ENCODE measurements at places on chromosomes 1 and 21.

- DNase-seq = peak; percentile 26
These were observed 38.4 kb upstream of the FOXO6 start for GRCh38 chr1:41322835-41323234.

- no peak for DNase-seq
These were observed 2.6 kb downstream of the HECTD3 start for GRCh38 chr1:45008516-45008915.

DNA sequence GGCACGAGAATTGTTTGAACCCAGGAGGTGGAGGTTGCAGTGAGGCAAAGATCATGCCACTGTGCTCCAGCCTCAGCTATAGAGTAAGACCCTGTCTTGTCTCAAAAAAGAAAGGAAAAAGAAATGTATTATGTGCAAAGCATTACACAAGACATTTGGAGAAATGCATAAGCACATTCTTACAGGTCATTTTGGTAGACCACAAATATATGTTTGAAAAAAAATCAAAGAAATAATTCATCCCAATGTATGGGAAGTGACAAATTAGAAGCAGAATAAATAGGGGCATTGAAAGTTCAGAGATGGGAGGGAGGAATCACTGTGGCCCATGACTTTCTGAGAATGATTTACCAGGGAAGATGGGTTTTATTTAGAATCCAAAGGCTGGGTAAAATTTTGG lies 283.5 kb upstream of the ADAMTS5 start:
- no peak for DNase-seq

DNA sequence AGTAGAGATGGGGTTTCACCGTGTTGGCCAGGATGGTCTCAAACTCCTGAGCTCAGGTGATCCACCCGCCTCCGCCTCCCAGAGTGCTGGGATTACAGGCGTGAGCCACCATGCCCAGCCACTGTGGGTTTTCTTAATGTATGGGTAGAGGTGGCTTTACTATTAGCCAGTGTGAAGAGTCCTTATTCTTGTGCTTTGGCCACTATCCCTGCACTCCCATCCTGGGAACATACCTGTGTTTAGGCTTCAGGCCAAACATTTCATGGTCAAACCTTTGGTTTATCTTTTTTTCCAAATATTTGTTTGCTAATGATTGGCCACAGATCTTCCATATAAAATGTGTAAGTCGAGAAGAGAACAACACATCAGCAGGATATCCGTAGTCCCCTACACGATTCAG lies 16.5 kb downstream of the FMO5 start:
- DNase-seq = no peak

- DNase-seq = no peak
These were observed 254.2 kb upstream of the RRP15 start for GRCh38 chr1:218030846-218031245.

DNA sequence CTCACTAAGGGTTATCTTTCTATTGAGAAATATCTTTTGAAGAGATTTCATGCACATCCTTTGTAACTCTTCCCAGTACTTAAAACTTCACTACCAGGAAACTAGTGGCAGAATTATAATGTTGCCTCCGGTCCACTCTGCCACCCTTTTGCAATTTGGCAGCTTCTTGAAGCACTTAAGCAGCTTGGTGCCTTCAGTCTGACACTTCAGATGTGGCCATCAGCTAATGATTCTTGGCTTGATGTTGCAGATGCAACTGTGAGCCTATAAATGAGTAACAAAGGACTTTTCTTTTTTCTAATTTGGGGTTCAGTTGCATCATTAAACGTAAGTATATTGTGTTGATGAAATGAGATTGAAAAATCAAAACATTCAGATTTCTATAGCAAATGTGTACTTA lies 187.5 kb upstream of the C21orf91 start:
- no peak for DNase-seq

DNA sequence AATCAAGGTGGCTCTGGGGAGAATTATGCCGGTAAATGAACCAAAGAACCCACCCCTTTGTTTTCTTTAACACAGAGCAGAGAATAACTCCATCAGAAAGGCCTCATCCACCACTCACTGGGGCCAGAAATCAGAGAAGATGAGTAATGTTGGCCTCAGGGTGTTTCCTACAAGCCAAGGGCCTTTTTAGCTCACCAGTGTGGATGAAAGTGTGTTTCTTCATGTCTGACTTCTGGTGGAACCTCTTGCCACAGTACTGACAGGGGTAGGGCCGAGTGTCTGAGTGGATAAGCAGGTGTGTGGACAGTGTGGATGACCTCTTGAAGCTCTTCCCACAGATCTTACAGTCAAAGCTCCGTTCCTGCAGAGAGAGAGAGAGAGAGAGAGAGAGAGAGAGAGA lies 8.3 kb downstream of the GFI1 start:
- no peak for DNase-seq

- no peak for DNase-seq
These were observed 39.7 kb upstream of the EXO1 start for GRCh38 chr1:241808265-241808664.

GRCh38 chr1:210124736-210125135 lies 107.9 kb upstream of the SERTAD4 start:
- no peak for DNase-seq

DNA sequence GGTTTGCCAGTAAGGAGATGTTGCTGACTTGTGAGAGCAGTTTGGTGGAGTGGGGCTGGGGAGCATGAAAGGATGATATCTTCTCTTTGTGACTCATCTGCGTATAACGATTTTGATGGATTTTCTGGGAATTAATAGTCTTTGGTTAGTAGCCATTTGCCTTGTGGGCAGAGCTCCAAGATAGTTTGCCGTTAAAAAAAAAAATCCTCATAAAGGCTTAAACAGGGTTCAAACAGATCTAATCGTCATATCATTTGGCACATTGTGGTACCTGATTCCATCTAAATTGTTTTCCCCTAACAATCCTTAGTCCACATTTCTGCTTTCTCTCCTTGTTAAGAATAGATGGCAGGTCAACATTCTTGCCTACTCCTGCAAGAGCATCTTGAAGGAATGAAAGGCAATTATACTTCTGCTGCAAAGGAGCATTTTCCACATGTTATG lies 168.0 kb downstream of the PPP1R12B start:
- DNase-seq = no peak

DNA sequence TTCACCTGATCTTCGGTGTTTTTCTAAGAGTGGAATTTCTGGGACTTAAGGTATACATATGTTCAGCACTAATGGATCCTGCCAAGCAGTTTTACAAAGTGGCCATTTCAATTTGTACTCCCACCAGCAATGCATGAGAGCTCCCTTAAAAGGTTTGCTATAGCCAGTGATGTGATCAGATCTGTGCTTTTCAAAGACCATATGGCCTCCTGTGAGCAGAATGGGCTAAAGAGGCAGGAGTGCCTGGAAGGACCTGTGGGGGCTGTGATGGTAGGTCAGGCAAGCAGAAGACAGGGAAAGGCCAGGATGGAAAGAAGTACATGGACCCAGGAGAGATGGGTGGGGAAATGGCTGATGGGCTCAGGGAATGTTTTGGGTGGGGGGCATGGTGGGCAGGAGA lies 252.7 kb downstream of the DISC1 start:
- no peak for DNase-seq

GRCh38 chr1:31120783-31121180 lies 55.3 kb upstream of the PUM1 start:
- no peak for DNase-seq

- no peak for DNase-seq
These were observed 16.6 kb upstream of the CLCA4 start for GRCh38 chr1:86530211-86530845.

GRCh38 chr1:34757386-34757785 lies 2.2 kb upstream of the GJB4 start:
- no peak for DNase-seq

GRCh38 chr1:226711976-226712741 lies 26.9 kb downstream of the ITPKB start:
- no peak for DNase-seq

DNA sequence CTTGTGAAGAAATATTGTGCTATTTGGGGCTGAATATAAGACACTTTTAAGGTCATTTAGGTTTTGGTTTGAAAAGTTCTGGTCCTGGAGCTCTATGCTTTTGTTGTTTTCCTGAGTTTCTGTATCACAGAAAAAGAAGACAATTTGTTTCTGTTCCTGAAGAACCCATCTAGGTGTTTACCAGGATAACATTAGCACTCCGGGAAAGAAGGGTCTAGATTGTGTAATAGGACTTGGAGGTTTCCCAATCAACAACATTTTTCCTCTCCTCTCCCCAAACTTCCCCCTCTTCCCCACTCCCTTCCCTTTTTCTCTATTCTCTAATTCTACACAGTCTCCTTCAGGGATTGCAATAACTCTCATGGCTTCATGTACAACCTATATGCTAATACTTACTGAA lies 78.7 kb downstream of the PTPRC start:
- no peak for DNase-seq

DNA sequence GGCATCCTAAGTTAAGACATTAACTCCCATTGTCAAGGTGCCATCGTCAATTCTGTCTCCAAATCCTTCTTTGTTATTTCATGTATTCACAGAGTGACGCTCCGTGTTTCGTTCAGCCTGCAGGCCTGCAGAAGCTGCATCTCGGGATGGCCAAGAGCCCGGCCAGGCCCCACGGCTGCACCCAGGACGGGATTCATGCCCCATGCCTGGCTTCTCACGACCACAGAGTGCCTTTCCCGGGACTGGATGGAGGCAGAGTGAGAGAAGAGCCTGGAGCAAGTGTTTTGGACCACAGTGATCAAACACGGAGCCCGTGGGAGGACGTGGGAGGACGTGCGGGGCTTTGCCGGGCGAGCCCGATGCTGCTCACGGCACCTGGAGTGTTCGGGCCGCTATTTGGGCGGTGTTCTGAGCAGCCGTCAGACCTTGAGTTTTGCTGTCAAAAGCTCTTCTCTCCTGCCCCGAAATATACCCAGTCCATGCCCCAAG lies 56.8 kb downstream of the COL6A1 start:
- no peak for DNase-seq

DNA sequence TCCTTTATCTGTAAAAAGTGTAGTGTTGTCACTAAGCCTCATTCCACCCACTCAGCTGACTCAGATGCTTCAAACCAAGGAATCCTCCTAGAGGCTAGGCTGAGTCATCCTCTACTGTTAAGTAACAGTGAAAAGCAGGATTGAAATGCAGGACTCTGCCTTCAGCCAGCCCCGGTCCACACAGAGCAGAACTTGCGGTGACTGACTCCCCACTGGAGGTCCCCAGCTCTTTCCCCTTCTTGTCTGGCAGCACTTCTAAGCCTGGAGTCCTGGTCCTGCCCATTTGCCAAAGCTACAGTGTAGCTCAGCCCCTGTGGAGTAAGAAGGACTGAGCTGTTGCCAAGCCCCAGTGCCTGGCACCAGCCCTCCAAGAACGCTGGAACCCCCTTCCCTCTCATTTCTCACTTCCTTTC lies 1.7 kb downstream of the RAB7B start:
- DNase-seq = peak; percentile 20

DNA sequence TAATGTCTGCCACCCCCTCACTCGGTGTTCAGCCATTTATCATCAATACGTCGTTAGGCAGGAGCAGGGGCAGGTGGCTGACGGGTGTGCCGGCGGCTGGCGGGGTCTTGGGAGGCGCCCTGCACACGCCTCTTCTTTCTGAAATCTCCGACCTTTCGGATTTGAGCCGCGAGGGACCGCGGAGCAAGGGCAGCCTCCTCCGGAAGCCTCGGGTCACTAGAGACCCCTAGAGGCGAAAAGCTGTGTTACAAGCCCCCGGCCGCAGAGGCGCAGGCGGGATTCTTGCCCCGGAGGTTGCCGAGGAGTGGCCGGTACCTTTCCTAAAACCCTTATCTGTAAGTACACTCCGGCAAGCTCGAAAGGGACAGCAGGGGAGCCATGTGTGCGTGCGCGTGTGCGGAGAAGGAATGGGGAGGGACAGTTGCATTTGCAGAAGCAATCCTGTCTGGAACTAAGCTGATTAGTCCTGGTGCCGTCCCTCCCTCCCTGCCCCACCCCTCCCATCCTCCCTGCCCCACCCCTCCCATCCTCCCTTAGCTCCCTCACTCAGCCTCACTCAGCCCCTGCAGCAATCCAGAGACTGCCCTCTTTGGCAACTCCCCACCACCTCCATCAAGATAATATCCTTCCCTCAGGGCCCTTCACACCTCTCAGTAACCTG lies 11.0 kb downstream of the BRINP2 start:
- DNase-seq = no peak

DNA sequence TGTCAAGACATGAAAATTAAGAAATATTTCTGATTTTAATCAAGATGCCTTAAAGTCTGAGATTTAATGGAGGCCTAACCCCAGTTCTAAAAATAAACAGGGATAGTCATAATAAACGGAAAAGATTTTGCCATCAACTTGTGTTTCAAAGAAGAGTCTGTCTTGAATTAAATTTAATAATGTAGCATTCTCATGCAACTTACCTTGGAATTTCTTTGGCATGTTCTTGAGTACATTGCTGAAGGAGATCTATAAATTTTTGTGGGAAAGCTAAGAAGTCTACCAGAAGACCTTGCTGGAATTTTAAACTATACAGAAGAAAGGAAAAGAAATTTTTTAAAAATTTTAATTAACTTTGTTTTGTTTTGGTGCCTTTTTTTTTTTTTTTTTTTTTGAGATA lies 10.6 kb downstream of the SASS6 start:
- no peak for DNase-seq

GRCh38 chr21:45596704-45597318 lies 46.7 kb upstream of the PCBP3 start:
- peak; percentile 76 for DNase-seq

DNA sequence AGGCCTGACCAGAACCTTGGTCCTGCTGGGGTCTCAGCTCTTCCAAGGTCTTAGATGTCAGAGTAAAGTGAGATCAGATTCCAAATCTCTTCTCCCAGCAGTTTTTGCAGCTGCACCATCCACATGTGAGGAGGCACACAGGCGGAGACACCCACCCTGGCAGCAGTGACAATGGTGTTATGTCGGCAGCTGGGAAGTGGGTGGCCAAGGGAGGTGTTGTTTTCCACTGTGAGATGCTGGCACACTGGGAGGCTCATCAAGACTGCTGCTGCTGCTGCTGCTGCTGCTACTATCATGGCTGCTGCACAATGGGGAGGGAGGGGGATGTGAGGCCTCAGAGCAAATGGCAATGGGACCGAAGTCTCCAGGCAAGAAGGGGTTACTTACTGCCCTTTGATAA lies 23.6 kb downstream of the CAMK2N1 start:
- no peak for DNase-seq

DNA sequence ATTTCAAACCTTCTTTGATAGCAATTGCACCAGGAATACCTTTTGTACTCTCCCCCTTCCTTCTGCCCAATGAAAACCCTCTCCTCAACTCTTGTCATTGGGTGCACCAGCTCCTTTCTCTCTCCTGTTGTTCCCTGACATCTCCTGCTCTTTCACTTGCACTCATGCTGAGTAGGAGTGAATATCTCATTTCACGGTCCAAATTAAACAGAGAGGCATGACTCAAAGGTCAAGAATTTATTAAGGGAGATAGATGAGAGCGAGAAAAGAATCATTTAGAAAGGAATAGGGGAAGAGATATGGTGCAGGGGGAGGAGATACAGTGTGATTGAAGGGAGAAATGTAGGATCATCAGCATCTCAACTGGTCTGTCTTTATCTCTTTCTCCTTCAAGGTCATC lies 22.1 kb downstream of the AIM2 start:
- no peak for DNase-seq

- DNase-seq = no peak
These were observed 12.2 kb downstream of the SCNN1D start for GRCh38 chr1:1292442-1292779.
